ENCODE measurements at places on chromosomes 4 and X. TPM values are rescaled to one million over a fixed set of nuclear protein-coding genes. Genes with fewer than 3 reads are reported as not detected.

The IL13RA2 gene
- total RNA-seq, result 3.4 TPM

The DUSP9 gene
- 10.7 TPM for total RNA-seq

The PRKX gene
- total RNA-seq, result 22.2 TPM

The CRMP1 gene
- not detected for total RNA-seq

The TMEM144 gene
- total RNA-seq, result 5.9 TPM

The AMOT gene
- total RNA-seq, result 0.58 TPM

The UGT2B17 gene
- not detected for total RNA-seq

The MAPK10 gene
- total RNA-seq, result 0.44 TPM

Data from PC-3 (cell line).